ENCODE measurements at places on chromosomes 1 and 21.

DNA sequence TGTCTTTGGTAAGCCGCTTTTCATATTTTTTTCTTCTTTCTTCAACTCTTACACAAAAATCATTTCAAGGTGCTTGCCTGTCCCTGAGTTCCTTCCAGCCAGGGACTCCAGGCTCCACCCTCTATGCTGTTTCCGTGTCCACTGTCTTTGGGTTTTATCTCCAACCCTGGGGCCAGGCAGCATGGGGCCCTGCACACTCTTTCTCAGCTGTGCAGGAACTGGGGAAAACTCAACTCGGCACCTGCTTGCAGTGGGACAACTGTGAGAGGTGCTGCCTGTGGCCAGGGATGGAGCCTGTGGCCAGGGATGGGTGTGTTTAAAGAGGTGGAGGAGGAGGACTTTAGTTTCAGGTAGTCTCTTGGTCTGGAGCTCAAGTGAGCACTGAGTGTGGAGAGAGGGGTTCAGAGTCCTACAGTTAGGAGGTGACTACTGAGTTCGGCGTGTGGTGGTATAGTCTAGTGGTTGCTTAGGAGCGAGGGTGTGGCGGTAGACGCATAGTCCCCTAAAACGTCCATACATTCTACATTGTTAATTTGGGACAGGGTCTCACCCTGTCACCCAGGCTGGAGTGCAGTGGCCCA lies 13.4 kb downstream of the TNFRSF8 start:
- DNase-seq = no peak

- peak; percentile 65 for DNase-seq
These were observed 8.4 kb downstream of the FOXE3 start for GRCh38 chr1:47424336-47424982.

- no peak for DNase-seq
These were observed 559.8 kb downstream of the LMO4 start for GRCh38 chr1:87888446-87888845.

- DNase-seq = no peak
These were observed 91.1 kb downstream of the TRIM11 start for GRCh38 chr1:228315484-228315944.

DNA sequence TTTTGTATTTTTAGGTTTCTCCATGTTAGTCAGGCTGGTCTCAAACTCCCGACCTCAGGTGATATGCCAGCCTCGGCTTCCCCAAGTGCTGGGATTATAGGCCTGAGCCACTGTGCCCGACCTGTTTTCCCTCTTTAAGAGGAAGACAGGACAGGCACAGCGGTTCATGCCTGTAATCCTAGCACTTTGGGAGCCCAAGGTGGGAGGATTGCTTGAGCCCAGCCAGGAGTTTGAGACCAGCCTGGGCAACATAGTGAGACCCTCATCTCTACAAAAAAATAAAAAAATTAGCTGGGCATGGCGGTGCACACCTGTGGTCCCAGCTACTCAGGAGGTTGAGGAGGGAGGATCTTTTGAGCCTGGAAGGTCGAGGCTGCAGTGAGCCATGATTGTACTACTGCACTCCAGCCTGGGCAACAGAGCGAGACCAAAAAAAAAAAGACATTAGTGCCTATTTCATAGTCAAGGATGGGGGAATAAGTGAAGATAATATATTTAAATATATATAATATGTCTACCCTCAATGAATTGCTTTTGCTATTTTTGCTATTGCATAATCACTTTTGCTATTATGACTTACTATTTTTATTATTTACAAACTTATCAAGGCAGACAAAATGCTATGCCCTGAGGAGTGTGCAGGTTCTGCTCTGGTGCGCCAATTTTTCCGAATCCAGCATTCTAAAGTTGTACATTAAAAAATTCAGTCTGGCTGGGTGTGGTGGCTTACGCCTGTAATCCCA lies 17.7 kb downstream of the MARCKSL1 start:
- no peak for DNase-seq

- no peak for DNase-seq
These were observed 22.9 kb upstream of the PKN2 start for GRCh38 chr1:88661188-88661587.

DNA sequence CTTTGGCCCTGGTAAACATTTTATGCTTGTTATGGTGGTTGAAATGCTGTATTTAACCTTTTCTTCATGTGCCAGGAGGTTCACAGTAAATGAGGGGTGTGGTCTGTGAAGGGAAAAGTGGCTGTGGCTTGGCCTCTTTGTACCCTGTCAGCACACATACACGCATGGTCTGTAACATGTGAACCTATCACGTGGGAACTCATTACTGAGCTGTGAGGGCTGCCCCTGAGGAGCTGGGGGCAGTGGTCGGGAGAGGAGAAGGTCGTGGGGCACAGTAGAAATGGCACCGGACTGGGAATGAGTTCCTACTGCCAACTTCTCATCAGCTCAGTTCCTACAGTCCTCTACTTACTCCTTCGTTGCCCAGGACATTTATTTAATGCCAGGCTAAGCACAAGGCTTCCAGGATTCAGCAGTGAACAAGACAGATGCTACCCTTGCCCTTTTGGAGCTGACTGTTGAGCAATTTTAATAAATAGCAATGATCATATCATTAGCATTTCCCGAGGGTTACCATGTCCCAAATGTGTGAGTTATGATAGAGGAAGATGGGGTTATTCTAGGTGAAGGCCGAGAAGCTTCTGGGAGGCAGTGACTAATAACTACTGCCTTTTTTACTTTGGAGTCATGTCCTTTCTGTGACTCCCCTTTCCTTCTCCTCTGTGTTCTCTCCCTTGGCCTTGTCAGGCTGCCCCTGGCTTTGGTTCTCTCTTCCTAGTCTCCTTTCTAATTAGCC lies 38.8 kb downstream of the DDR2 start:
- DNase-seq = no peak

- peak; percentile 32 for DNase-seq
These were observed 29.4 kb downstream of the OLFML2B start for GRCh38 chr1:161994175-161994668.

DNA sequence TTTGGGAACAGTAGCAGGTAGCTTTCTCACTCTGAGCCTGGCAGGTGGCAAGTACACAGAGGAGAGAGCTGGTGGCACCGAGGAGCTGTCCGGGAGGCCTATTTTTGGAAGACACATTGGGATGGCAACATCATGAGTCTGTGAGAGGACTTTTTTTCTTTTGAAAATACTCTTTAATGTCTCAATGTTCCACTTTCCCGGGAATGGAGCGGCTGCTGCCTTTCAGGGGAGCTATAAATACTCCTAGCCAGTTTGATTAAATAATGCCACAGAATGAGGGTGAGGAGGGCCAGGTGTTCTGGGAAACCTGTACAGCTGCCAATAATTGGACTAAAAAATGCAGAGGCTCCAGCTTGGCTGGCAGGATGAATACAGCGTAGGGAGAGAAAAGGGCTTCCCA lies 93.3 kb upstream of the COG2 start:
- DNase-seq = no peak

DNA sequence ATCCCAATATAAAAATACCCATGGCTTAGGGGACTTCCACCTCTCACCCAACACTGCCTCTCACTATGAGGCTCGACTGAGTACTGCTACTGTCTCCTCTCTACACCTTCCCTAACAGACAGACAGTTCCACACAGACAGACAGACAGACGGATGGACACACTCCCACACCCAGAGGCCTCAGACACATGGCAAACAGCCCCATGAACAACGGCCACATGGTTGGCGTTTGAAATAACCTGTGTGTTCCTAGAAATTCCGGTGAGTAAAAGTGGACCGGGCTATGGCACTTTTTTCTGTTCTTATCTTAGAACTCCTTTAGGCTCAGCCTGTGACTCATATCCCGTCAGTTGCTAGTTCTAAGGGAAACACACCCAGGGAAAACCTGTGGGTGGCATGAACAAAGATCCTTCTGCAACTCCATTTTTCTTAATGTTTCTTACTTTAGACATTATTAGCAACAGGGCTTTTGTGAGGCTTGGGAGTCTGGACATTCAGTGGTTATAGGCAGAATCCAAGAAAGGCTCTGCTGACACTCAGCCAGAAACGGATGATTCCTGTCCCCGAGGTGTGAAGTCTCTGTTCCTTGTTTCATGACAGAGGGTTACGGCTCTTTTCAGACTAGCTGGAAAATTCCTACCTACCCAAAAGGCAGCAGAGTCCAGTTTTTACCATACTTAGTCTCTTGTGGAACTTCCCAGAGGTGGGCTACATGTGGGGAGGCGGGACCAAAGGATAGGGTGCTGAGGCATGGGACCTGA lies 90.5 kb upstream of the TLR5 start:
- no peak for DNase-seq

GRCh38 chr1:167105271-167106118 lies 11.6 kb downstream of the STYXL2 start:
- DNase-seq = no peak

- no peak for DNase-seq
These were observed 807.1 kb downstream of the USP25 start for GRCh38 chr21:16536643-16537434.

DNA sequence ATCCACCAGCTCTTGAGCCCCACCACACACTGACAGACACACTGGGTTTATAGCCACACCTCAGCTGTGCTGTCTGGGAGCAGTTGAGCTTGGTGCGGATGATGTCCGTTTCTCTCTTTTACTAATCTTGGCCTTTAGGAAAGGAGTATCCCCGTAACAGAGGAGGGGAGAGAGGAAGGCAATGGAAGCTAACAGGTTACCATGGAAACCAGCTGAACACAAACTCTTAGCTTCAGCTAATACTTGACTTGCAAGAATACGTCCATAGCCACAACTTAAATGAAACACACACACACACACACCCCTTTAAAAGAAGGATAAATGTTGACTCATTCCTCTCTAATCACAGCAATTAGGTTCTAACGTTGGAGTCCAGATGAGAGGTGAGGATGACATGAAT lies 28.0 kb upstream of the LRRN2 start:
- no peak for DNase-seq

DNA sequence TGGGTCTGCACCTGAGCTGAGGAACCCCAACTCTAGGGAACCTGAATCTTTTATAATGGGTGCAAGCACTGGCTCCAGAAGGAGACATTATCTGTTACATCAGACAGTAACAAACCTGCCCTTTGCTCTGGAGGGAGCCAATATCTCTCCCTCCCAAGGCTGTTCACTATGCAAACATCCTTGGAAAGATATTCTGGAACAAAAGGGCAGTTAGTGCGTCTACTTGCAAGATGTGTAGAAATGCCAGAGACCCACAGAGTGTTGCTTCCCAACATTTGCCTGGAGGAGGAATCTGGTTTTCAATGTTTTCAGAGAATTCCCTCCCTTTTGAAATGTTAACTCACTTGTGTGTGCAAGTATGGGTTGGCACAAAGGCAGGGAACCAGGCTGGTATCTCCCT lies 31.9 kb downstream of the UMODL1 start:
- DNase-seq = no peak

DNA sequence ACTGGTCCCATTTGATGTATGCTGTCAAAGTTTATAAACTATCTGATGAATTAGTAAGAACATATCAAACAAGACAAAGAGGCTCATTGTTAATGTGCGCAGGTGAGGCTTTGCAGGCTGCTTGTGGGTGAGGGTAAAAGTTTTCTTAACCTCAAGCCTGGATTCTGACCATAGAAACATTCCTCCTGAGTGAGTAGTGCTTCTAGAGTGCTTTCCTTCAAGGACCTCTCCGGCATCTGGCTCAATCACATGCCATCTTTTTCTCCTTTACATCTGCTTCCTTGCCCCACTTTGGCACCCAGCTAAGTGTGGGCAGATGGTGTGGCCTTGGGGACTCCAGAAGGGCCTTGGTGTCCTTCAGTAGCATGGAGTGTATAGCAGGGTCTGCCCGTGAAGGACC lies 104.0 kb downstream of the ROR1 start:
- no peak for DNase-seq

DNA sequence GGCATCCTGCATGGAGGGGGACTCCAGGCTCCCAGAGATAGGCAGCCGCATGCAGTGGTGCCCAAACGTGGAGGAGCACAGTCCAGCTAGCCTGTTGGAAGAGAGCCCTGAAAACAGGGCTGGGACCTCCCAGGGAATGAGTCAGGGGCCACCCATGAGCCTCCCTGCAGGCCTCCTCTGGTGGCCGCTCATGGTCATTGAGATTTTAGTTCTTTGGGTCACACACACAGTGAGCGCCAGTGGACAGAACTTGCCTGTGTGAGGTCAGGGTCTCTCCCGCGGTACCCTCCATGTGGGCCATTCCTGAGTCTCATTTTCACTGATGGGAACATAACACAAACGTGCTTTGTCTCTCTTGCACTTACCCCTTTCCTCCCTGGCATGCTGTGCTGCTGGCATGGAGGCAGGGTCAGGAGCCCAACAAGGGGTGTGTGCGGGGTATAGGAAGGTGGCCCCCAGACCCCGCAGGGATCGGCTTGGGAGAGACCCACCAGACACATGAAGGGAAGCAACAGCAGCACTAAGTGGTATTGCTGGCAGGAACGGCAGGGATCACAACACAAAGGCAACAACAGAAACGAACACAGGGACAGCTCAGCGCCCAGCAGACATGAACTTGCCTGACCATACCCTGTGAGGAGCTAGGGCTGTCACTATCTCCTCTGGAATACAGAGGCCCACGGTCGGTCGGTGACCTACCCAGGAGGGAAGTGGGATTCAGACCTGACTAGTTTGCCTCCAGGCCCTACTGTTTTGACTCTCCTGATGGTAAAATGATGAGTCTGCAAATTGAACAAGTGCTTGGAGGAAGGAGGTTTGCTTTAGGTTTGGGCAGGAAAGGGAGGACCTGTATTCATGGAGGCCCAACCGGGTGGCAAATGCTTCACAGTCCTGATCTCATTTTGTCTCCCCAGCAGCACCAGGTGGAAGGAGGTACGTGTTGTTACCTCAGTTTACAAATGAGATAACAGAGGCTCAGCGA lies 31.8 kb downstream of the ABCG1 start:
- DNase-seq = no peak

GRCh38 chr1:64828829-64829228 lies 84.0 kb downstream of the RAVER2 start:
- no peak for DNase-seq

DNA sequence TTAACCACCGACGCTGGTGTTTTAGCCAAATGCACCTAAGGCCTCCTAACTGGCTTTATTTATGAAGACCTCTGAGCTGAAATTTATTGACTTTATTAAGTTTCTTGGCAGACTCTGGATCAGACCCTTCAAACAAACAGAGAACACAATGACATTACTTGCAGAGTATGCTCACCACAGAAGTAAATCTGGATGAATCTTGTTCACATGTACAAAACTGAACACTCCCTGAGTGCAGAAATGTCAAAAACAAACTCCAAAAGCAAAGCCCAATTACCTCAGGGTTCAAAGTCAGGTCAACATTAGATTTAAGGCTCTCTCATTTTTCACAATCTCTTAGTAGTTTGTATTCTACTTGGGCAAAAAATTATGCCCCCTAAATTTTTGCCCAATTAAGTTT lies 218.6 kb downstream of the SLC45A1 start:
- DNase-seq = no peak
